NCI-H1092 (cell line): ENCODE measurements at places on chromosomes 11 and 22.

DNA sequence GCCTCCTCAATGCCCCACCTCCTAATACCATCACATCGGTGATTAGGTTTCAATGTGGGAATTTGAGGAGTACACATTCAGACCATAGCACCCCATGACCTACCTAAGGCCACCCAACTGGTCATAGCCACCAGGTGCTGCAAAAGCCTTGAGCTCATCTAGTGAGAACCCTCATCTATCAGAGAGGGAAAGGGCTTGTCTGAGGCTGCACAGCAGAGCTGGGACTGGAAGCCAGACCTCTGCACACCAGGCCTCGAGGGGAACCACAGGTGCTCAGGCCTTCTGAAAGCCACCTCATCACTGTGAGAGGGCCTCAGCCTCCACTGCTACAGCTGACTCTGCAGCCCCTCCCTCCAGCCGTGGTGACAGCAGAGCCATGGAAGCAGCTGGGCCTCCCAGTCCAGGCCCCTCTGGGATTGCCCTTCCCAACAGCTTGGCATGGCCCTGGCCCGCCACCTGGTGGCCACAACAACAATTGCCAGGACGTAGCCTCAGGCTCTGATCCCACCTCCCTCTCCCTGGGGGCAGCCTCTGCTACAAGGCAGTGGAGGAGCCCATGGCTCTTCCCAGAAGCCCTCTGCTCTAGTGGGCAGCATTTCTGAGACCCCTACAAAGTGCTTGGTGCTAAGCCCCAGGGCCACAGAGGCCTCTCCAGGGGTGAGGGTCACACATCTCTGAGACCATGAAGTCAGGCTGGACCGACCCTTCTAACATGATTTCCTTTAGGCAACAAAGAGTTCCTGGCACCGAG lies 41.0 kb upstream of the PRDM11 start:
- DNase-seq = peak; percentile 80

GRCh38 chr11:11279956-11280689 lies 72.9 kb downstream of the CSNK2A3 start:
- peak; percentile 47 for DNase-seq

- no peak for DNase-seq
Observed at GRCh38 chr11:64181506-64182411, 4.2 kb upstream of the STIP1 start.

DNA sequence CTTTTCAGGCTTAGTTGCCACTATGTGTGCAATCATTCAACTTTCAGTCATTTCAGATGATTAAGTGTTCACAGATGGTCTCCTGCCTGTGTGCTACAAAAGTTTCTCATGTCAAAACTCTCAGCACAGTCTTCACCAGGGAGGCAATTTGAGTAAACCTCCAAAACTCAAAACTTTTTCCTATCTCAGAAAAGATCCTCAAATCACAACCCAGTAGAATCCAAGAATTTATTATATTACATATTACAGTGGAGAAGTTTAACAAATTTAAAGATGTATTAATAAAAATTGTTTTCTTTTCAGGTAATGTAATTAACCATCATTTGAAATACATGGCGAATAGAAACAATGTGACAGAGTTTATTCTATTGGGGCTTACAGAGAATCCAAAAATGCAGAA lies at the start of gene OR4C13:
Gene OR4C13, plus strand, starts transcription at position 301 of the 400 bp plus-strand sequence. Its CDS starts 32 bp downstream, at position 333.
- DNase-seq = no peak

GRCh38 chr11:100467821-100468508 lies 219.1 kb upstream of the ARHGAP42 start:
- no peak for DNase-seq

GRCh38 chr11:84103096-84103495 lies 816.9 kb upstream of the CCDC90B start:
- no peak for DNase-seq

DNA sequence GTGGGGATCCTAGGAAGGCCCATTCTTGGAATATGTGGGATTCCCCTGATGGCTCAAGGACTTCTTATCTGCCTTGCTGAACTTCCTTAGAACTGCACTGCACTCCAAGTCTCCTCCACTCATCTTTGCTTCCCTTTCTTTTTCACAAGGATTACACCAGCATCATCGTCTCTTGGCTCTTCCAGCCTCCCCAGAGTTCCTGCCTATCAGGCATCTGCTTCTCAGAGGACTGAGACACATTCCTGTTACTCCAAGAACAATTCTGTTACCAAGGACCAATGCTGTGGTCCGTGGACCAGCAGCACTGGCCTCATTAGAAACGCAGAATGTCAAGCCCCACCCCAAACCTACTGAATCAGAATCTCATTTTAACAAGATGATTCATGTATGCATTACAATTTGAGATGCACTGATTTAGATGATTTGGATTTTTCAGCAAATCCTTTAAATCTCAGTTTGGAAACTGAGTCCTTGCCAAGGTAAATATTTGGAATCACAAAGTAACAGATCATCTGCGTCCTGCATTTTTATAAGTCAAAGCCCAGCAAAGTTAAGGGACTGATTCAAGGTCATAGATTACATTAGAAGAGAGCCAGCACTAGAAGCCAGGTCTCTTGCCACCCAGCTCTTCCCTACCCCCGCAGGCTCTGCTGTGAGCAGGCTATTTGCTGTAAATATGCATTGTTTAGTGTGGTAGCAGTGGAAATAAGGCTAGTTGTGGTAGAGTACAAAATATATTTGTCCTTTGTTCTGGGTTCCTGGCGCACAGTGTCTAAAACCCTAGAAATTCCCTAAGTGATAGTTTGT lies 110.9 kb downstream of the SWAP70 start:
- no peak for DNase-seq
